ENCODE measurements at places on chromosomes 3 and 15.
A peak's percentile ranks its signal among the peaks of the same experiment; 100 is the strongest.

GRCh38 chr3:109131276-109131675 lies 5.2 kb upstream of the C3orf85 start:
- DNase-seq, result no peak

- no peak for DNase-seq
These were observed 61.0 kb downstream of the TOP2B start for GRCh38 chr3:25603703-25604102.

- DNase-seq, result no peak
These were observed 22.0 kb upstream of the BCL2L10 start for GRCh38 chr15:52134502-52135144.

DNA sequence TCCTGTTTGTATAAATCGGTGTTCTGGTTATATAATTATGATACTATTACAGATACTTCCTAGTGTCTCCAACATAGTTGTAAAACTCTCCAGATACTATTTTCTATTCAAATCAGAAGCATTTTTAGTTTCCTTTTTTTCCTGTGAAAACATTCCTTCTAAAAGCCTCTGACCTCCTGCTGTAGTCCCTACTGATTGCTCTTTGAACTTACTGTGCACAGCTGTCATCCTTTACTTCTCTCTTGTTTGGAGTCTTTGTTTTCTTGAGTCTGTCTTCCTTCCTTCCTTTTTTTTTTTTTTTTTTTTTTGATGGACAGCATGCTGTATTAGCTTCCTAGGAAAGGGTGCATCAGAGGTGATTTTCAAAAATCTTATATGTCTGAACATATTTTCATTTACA lies 28.9 kb downstream of the NR2C2 start:
- DNase-seq, result no peak

- DNase-seq, result no peak
These were observed 78.5 kb downstream of the RPLP1 start for GRCh38 chr15:69530991-69531664.

- no peak for DNase-seq
These were observed 638.8 kb downstream of the PLOD2 start for GRCh38 chr3:145522179-145522578.

GRCh38 chr15:60651734-60652141 lies 172.8 kb upstream of the ICE2 start:
- peak; percentile 76 for DNase-seq

- DNase-seq, result peak; percentile 52
These were observed 9.4 kb upstream of the CMSS1 start for GRCh38 chr3:99808163-99808794.

- no peak for DNase-seq
These were observed 66.3 kb upstream of the NAALADL2 start for GRCh38 chr3:174792864-174793263.

DNA sequence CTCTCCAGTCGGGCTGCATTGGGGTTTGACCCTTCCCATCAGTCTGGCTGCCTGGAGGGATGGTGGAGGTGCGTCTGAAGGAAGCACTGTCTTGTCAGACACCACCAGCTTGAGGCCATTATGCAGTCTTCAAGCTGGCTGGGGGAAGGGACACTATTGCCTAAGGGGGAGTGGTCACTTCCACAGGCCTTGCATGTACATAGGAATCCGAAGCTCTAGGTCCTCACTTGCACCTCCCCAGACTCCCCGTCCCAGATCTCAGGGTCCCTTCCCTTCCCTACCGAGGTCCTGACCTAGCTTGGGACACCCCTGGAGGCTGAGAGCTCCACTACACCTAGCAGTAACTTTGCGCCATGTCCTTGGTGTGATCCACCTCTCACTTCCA lies 48.6 kb upstream of the KLF13 start:
- no peak for DNase-seq

- peak; percentile 65 for DNase-seq
These were observed 18.9 kb downstream of the ILDR1 start for GRCh38 chr3:122003112-122003511.

- DNase-seq, result no peak
These were observed 16.4 kb downstream of the SLC24A1 start for GRCh38 chr15:65638109-65638508.

All from OCI-LY7 (cell line).